ENCODE measurements at places on chromosomes 4 and X.

DNA sequence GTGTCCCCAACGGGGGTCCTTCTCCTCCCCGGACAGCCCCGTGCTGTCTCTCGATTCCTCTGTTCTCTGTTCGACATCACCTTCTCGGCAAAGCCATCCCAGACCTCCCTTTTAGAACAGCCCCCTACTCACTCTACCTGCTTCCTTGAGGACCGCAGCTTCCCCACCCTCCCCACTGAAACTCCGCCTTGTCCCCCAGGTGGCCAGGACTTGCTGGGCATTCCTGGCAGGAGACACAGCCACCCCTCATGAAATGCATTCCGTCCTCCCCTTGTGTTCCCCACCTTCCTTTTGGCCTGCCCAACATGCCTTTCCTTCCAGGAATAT lies 34.8 kb upstream of the GPR78 start:
- no peak for DNase-seq

DNA sequence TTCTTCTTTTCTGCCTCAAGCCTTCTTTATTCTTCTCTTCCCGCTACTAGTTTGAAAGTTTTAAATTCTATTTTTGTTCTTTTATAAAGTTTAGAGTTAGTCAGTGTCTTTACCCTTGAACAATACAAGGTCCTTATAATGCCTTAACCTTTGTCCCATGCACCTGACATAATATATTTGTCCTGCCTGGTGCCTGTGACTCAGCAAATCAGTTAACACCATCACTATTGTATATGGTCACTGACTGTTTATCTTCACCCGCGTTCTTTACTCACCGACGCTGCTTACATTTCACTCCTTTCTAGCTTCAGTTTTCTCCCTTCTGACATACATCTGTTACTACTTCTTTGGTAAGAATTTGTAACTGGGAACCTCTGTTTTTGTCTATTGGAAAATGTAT lies 5.7 kb downstream of the SMIM20 start:
- DNase-seq: no peak

GRCh38 chr4:91220315-91220714 lies 1083.5 kb upstream of the GRID2 start:
- DNase-seq: no peak

GRCh38 chrX:151085207-151085606 lies 91.2 kb upstream of the GPR50 start:
- DNase-seq: no peak

- DNase-seq: no peak
Measured at GRCh38 chr4:186299291-186299690, 33.3 kb downstream of the F11 start.

DNA sequence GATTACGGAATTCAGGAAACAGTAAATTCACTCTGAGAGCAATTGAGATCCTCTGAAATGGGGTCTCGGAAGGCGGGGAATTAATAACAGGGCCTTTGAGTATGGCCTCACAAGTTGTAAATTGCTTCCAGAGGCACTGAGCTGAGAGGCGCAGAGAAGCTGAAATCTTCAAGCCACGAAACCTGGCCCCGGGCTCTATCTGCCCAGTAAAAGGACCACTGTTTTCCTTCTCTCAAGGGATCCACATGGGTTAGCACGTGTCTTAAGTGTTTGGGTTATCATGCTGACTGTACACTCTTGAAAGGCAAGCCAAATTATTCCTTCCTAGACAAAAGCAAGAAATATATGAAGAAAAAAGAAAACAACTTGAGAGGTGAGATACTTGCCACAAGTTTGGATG lies 1012.9 kb upstream of the FTHL17 start:
- DNase-seq: no peak

- DNase-seq: peak; percentile 48
Measured at GRCh38 chr4:74671080-74671698, 123.1 kb downstream of the BTC start.

- peak; percentile 24 for DNase-seq
Measured at GRCh38 chr4:46648088-46648744, 258.3 kb upstream of the GABRA2 start.

DNA sequence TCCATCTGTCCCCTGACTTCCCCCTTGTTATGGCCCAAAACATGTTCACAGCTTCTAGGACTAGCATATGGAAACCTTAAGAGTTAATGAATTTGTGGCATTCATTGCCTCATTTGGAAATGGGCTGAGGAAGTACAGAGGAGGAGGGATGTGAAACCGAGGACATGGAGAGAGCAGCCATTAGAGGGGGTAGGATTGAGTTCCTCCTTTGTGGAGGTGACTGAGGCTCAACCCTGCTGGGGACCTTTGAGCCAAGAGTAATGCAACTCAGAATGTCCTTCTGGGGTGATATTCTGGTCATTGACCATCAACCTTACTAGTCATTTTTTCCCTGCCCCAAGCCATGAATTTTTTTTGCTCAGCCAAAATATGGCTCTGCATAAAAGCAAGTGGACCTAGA lies 109.4 kb downstream of the ZNF518B start:
- DNase-seq: no peak

GRCh38 chr4:23881674-23882337 lies 8.0 kb downstream of the PPARGC1A start:
- no peak for DNase-seq

GRCh38 chr4:185183622-185184281 lies 20.0 kb downstream of the CFAP97 start:
- peak; percentile 85 for DNase-seq

DNA sequence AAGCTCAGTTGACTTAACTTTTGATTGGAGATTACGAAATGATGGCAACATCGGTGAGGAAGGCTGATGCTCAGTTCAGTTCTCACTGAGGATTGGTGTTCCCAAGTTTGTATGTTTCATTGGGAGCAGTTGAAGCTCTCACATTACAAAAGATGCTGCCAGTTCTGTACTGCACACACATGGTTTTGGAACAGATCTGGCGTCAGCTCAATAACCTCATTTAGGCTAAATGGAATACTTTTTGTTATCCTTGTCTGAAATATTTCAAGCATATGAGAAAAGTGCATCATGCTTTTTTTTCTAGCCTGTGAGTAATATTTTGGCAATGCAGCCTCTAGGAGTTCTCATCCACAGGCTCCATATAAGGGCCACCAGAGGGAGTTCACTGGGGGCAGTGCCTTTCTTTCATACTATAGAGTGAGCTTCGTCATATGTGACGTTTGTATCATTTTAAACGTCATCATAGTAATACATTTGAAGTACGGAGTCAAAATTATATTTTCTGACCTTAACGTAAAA lies 4.1 kb downstream of the ENPEP start:
- DNase-seq: no peak

GRCh38 chr4:111601671-111602070 lies 543.6 kb upstream of the FAM241A start:
- DNase-seq: no peak

DNA sequence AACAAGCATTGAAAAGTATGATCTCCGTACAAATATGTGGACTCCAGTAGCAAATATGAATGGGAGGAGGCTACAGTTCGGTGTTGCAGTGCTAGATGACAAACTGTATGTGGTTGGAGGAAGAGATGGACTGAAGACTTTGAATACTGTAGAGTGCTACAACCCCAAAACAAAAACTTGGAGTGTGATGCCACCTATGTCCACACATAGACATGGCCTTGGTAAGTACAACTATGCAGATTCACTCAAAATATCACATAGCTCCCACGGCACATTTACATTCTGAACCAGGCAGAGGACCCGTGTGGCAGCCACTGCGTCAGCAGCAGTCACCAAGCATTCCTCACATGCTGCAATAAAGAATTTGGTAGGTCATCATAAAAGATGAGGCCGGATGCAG lies 41.3 kb downstream of the KLHL5 start:
- DNase-seq: no peak

GRCh38 chr4:7210824-7211223 lies 18.5 kb downstream of the SORCS2 start:
- no peak for DNase-seq

DNA sequence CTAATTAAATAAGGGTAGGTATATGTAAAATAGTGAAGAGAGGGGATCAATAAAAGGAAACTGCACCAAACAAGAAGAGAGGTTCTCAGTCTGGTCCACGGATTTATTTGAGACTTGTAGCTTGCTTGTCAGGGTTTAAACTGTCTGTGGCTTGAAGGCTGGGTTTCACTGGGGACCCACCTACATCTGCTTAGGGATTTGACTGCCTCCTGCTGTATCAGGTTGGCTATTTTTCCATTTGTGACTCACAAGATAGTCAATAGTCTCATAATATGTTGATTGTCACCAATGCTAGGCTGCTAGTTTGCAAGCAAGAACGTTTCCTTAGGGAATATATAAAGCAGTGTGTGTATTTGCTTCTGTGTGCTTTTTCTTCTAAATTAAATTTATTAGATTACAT lies 1950.7 kb upstream of the IGFBP7 start:
- DNase-seq: no peak

DNA sequence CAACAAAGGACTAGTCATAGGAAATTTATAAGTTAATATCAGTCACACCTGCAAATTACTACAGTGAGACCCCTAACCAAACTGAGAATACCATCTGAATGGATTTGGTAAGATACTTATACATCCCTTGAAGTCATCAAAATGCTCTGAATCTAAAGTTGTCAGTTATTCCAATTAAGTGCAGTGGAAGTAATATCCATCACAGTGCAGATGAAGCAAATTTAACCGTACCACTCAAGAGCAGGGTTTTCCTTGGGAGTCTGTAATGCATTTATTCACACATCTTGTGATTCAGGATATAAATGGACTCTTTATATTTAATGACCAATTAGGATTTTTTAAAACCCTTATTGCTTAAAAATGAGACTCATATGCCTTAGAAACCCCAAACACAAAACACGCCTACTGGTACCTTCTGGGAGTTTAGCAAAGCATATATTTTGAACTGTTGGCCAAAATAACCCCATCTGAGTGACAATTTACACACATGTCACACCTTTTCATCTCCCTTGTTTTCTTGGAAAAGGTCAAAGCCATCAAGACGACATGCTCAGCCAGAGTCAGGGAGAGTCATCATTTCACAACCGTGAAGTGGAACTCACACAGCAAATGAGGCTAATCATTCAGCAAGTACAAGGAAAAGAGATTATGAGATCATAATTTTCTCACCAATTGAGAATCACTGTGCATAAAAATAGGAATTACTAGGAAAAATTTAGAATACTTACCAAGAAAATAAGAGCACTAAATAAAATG lies 303.7 kb downstream of the HNRNPD start:
- DNase-seq: no peak

- no peak for DNase-seq
Measured at GRCh38 chrX:67587946-67588624, 44.3 kb downstream of the AR start.

- no peak for DNase-seq
Measured at GRCh38 chr4:52103319-52103718, 52.2 kb downstream of the SPATA18 start.

- DNase-seq: no peak
Measured at GRCh38 chr4:184598753-184599491, 50.3 kb downstream of the CASP3 start.

GRCh38 chr4:125728568-125728967 lies 413.8 kb downstream of the FAT4 start:
- no peak for DNase-seq

GRCh38 chrX:110267874-110268273 lies 50.0 kb downstream of the AMMECR1 start:
- no peak for DNase-seq

DNA sequence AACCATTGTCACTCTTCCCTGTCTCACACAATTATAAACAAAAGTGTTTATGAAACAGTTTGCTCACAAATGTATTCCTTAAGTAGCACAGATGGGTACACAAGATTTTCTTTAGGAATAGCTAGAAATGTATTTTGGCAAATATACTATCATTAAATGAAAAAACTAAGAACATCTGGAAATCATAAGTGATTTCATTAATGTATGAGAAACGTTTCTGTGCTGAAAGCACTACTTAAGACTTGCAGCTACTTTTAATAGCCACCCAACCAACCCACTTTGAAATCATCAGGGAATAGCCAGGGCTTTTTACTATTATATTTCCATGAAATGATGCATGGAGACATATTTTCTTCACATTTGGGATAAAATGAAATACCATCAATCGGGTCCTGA lies 62.3 kb upstream of the NAP1L5 start:
- no peak for DNase-seq

DNA sequence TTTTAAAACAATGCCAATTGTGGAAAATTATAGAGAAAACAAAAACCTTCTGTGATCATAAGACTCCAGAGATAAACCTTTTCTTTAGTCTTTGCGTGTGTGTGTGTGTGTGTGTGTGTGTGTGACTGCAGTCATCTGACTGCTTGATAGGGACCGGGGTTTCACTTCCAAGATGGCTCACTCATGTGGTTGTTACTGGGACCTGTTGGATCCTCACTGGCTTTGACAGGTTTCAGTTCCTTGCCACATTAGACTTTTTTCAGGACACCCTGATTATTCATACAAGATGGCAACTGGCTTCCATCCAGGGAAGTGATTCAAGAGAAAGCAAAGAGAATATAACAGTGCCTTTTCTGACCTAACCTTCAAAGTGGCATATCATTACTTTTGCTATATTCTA lies 21.9 kb upstream of the MAD2L1 start:
- DNase-seq: no peak

DNA sequence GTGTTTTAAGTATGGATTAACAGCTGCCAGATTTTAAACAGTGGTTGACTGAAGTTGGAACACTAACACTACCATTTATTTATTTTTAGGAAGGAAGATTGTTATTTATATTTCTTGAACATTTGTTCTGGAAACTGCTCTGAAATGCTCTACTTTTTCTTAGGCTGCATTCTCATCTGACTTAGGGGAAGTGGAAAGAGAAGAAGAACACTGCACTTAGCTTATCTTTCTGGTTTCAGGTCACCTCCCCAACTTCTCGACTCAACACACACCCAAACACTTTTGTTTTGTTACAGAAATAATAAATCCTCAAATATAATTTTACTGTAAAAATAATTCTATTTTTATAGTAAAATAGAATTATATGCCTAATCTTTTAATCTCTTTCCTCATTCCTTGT lies 18.6 kb downstream of the BLTP1 start:
- DNase-seq: no peak

GRCh38 chr4:104472766-104473165 lies 21.9 kb downstream of the CXXC4 start:
- no peak for DNase-seq

DNA sequence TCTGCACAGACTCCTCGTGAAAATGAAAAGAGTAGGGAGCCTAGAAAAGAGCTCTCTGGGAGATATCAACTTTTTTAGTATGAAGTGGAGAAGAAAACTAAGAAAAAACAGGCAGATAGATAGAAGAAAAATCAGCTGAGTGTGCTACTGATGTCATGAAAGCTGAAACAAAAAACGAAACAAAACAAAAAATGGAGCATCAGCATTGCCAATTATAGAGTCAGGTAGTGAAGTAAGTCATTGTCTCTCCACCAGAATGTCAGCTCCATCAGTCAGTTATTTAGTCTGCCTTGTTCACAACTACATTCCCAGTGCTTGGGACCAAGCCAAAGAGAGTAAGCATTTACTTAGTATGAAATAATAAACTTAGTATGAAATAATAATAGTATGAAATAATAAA lies 595.1 kb downstream of the STPG2 start:
- no peak for DNase-seq

DNA sequence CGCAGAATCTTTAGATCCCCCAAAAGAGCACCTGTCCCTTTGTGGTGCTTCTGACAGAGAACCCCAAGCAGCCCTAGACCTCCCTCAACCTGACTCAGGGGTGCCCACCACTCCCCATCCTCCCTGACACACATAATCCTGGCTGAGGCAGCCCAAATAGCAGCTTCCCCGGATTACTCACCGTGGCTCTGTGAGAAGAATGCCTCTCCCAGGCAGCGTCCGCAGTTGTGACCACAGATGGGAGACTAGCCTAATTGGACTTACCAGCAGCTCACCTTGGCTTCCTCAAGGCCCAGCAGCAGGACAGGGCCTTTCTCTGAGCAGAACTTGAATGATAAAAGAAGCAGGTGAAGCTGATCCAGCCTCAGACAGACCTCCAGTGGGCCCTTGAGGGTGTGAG lies 10.3 kb upstream of the ODAPH start:
- no peak for DNase-seq
